Calu3 (cell line): ENCODE measurements at places on chromosomes 4 and X. TPM values are rescaled to one million over a fixed set of nuclear protein-coding genes. Genes with fewer than 3 reads are reported as not detected.

DNA sequence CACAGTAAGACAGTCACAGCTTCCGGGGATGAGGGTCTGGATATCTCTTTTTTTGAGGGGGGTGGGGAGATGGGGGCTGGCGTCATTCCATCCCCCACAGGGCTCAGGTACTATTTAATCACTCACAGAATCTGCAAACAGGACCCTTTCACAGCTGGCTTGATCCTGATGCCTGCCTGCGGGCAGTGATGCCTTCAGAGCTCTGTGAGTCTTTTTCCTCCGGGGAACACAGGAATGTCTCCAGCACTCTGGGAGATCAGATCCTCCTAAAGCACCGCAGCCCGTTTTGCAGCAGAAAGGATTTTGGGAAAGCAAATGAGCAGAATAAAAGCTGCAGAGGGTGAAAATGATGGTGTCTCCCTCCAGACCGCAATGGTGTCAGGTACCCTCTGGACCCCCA lies 13.2 kb upstream of the SHOX start:
- H3K27ac ChIP-seq, result no peak overlapping the region
- no peaks in the 10 kb centered on the region for H3K36me3 ChIP-seq
- H3K27me3 ChIP-seq, result no peaks in the 10 kb centered on the region
- no peak for DNase-seq
- no peak overlapping the region for H3K4me3 ChIP-seq

The APBB2 gene
- 15.5 and 17.7 TPM in 2 replicates for total RNA-seq

- H3K27ac ChIP-seq, result peak overlapping the region; percentile 74
- peak overlapping the region; percentile 50 for H3K4me3 ChIP-seq
- H3K27me3 ChIP-seq, result no peaks in the 10 kb centered on the region
Measured at GRCh38 chr4:156779042-156779441, 192.6 kb downstream of the PDGFC start.

GRCh38 chrX:39974270-39974669 lies 123.5 kb downstream of the BCOR start:
- no peak overlapping the region for H3K27ac ChIP-seq
- no peaks in the 10 kb centered on the region for H3K27me3 ChIP-seq
- no peak overlapping the region for H3K4me3 ChIP-seq
- no peak for DNase-seq

DNA sequence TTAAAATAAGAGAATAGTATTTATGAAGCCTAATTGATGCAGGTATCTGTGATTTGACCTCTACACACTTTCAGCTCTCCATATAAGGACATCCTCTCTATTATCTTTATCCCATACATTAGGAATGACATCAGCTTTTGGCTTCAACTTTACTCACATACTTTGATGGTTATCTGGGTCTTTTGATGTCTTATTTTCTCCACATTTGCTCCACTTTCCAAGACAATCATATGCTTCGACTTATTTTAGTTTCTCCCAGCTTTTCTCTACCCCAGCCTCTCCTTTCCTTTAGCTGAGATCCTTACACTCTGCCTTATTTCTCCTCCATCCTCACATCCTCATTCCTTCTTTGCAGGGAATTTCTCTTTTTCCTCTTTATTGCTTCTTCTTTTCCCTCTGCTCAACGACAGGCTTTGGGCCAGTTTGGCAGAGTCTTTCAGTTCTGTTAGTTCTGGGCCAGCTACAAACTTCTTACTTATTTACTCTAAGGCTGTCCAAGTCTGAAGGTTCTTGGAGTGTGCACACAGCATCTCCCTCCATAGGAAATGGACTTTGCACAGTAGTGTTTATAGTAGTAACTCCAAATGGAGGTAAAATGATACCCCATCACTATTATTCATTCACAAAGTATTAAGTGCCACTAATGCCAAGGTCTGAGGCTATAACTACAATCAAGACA lies 50.5 kb downstream of the SLC4A4 start:
- H3K27me3 ChIP-seq, result no peaks in the 10 kb centered on the region
- peak overlapping the region; percentile 5 for H3K27ac ChIP-seq
- no peaks in the 10 kb centered on the region for H3K36me3 ChIP-seq
- H3K4me1 ChIP-seq, result peaks cover 10% of the 10 kb centered on the region
- no peak overlapping the region for H3K4me3 ChIP-seq

DNA sequence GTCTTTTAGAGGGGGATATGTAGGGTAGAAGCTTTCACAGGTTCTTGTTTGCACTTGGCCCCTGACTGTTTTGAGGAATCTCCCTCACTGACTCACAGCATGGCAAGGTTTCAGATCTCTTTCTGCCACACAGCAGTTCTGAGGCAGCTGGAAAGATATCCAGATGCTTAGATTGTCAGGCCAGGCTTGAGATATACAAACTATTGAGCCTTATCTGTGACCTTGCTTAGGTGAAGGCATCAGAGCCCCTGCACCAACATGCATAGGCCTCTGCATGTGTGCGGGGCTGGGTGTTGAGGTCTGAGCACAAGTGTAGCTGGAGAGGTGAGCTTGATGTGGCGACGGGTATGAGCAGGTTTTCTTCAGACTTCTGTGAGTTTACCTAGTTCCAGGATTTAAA lies 80.9 kb upstream of the MSANTD1 start:
- no peak overlapping the region for H3K4me3 ChIP-seq
- H3K4me1 ChIP-seq, result no peaks in the 10 kb centered on the region
- H3K36me3 ChIP-seq, result no peaks in the 10 kb centered on the region
- no peak overlapping the region for H3K27ac ChIP-seq

The CT47B1 gene
- total RNA-seq, result not detected in 2 replicates

DNA sequence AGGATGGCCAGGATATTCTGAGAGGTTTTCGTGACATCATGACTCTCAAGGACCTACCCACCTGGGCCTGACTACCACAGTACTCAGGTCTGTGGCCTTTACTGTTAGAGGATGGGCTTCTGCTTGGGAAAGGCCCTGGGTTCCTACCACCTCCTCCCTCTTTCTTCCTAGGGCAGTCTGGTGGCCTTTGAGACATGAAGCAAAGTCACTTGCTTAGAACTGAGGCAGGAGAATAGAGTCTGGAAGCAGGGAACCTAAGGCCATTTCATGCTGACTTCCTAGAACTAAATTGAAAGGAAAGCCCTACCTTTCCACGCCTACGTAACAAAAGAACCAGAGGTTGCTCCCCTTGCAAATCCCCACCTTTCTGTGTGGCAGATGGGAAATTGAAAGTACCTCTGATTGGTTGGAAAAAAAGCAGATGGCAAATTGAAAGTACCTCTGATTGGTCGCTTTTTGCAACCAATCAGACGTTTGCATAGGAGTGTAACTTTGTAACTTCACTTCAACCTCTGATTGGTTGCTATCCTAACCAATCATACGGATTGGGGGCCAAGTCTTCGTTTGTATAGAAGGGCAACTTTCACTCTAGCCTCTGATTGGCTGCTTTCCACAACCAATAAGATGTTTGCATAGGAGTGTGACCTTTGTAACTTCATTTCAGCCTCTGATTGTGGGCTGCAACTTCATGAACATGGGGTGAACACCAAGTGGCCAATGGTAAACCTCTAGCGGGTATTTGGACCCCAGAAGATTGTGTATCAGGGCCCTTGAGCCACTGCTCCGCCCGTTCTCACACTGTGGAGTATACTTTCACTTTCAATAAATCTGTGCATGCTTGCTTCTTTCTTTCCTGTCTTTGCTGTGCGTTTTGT lies 9.9 kb upstream of the AKAP14 start:
- H3K4me1 ChIP-seq, result peaks cover 8% of the 10 kb centered on the region
- no peak overlapping the region for H3K27ac ChIP-seq
- peaks cover 13% of the 10 kb centered on the region for H3K36me3 ChIP-seq
- no peaks in the 10 kb centered on the region for H3K27me3 ChIP-seq
- no peak for DNase-seq
- peak overlapping the region; percentile 22 for H3K4me3 ChIP-seq

- H3K4me1 ChIP-seq, result peaks cover 1% of the 10 kb centered on the region
- no peaks in the 10 kb centered on the region for H3K36me3 ChIP-seq
- H3K4me3 ChIP-seq, result no peak overlapping the region
- no peaks in the 10 kb centered on the region for H3K27me3 ChIP-seq
- no peak overlapping the region for H3K27ac ChIP-seq
- no peak for DNase-seq
Measured at GRCh38 chr4:91454111-91454510, 849.7 kb upstream of the GRID2 start.

The FAAH2 gene
- total RNA-seq, result 9.1 and 10.3 TPM in 2 replicates

DNA sequence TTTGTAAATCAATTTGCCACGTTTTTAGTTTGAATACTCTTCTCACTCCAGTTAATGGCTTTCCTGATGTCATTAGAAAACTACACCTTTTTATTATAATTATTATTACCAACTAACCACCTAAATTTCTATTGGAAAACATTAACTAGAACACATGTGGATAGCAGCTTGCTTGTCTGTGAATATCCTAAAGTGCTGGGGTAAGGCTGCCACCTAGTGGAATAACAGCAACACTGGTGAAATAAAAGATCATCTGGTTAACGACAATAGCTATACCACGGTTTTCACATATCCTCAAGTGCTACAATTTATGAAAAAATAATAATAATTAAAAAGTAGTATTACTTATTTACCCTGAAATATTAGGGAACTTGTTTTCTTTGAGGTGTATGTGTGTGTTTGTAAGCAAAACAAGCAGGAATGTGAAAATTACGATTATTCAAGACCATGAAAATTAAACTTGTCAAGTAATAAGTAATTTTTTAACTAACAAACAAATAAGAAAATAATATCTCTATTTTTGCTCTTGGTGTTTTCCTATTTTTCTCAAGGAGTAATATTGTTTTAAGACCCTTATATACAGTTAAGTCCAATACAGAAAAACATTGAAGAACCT lies 130.1 kb upstream of the TECRL start:
- no peak overlapping the region for H3K4me3 ChIP-seq
- H3K36me3 ChIP-seq, result no peaks in the 10 kb centered on the region
- DNase-seq, result peak; percentile 41
- no peaks in the 10 kb centered on the region for H3K27me3 ChIP-seq
- no peaks in the 10 kb centered on the region for H3K4me1 ChIP-seq
